ENCODE measurements at places on chromosomes 16 and 17. TPM values are rescaled to one million over a fixed set of nuclear protein-coding genes. Genes with fewer than 3 reads are reported as not detected.

GP2 gene
- not detected for total RNA-seq

NPIPB6 gene
- total RNA-seq = 0.29 TPM

- DNase-seq = no peak
Observed at GRCh38 chr17:43588664-43589435, 42.7 kb upstream of the ETV4 start.

GRCh38 chr16:19882646-19883045 is 2.0 kb downstream of the GPRC5B start:
- no peak for DNase-seq

- no peak for DNase-seq
Observed at GRCh38 chr16:53153130-53153529, 98.3 kb downstream of the CHD9 start.

- no peak for DNase-seq
Observed at GRCh38 chr17:5378566-5379207, 40.8 kb downstream of the NUP88 start.

GRCh38 chr16:67246081-67246755 is 1.1 kb downstream of the FHOD1 start:
- peak; percentile 96 for DNase-seq

DNA sequence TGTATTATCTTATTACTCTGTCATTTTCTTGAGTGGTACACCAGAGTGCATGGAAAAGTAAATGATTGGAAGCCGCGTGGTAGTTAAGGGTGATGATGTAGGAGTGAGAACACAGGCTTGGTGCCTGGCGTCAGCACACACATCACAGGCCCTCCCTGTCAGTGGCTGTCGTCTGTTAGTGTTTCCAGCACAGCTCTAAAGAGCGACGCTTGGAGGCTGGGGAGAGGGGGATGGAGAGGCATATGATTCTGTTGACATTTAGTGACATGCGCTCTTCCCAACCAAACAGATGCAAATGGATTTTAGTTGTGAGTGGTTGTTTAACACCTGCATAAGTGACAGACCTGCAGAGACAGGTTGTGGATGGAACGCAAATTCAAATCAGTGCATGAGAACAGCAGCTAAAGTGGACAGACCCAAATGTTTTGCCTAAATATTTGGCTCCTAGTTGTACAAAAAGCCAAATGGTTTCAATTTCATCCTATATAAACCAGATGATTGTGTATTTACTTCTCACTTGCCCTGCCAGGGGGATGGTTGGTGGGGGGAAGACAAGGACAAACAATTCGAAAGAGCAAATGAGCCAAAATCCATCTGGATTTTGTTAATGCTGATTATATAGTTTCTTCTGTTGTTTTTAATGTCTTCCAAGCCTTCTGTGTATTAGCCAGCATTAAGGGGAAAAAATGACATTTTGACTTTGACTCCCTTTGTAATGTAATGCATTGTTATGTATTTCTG is 222.3 kb downstream of the WWOX start:
- DNase-seq = no peak

Measured in RPMI7951 (cell line).